Right lobe of liver (tissue), 6 donors: ENCODE measurements at places on chromosomes 4 and X. TPM values are rescaled to one million over a fixed set of nuclear protein-coding genes. Genes with fewer than 3 reads are reported as not detected.

The ATOH1 gene
- not detected for total RNA-seq

The BEX1 gene
- total RNA-seq, result not detected

The PAGE5 gene
- not detected for total RNA-seq

The IBSP gene
- not detected for total RNA-seq

The PRPS2 gene
- total RNA-seq, result 17.9 TPM

The RIBC1 gene
- total RNA-seq, result 0.88 TPM

The CNGA2 gene
- not detected for total RNA-seq

The GPR143 gene
- total RNA-seq, result 1.1 TPM

The CENPVL1 gene
- total RNA-seq, result not detected

DNA sequence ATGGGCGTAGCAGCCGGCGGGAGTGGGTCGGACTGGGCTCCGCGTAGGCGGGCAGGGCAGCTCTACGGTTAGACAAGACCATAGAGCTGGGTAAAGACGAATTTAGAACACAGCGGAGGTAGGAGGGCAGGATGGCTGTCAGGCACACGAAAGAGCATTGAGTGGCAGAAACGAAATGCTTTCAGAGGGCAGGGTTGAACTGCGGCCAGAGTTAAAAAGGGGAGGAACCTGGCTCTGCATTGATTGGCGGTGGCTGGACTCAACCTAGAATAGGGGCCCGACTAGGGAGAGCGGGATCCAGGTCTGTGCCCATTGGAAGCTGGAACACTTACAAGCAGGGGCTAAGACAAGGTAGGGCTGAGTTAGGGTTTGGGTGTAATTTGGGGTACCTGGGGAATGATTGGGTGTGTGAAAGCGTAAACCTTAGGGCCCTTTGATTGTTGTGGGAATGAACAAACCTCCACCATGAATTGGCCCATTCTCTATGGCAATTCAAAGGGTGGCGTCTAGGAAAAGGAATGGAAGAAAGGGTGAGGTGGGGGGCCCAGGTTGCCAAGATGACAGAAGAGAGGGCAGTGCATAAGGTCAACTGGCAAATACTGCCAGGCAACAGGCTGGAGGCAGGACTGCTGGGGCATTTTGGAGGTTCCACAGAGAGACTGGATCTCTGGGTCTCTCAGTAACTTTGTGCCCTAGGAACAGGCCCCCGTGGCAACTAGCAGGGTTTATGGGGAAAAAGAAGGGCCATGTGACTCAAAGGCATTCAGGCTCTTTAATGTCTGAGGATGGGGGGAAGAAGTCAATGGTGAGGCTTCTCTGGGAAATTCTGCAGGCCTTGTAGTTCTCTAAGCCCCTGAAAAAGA, 911 bp upstream of the ELK1 start:
- DNase-seq, result no peak

GRCh38 chrX:133935076-133935475, 50.3 kb downstream of the GPC3 start:
- no peak for DNase-seq

DNA sequence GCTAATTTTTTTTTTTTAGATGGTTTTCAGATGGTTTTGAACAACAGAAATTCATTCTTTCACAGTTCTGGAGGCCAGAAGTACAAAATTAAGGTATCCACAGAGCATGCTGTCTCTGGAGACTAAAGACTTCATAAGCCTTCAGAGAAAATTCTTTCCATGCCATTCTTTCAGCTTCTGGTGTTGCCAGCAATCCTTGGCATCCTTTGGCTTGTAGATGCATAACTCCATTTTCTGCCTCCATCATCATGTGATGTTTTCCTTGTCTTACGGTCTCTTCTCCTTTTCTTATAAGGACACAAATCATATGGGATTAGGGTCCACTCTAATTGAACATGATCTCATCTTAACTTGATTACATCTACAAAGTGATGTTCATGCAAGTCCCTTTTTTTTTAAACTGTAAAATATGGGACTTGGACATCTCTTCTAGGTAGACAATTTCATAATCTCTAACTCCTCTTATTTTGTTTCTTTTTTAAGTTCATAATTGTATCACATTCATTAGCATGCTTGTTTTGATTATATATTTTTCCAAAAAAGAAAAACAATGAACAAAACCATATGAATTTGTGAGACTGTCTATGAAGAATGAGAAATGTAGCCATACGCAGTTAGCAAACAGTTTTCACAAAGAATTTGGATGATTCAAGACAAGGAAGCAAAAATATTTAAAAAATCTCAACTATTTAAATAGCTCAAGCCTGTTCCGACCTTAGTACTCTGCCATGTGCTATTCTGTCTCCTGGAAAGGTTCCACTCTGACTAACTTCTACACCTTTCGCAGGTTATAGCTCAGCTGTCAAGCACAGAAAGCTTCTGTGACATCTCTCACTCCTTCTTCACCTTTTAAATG, 53.1 kb upstream of the GIMD1 start:
- DNase-seq, result no peak

DNA sequence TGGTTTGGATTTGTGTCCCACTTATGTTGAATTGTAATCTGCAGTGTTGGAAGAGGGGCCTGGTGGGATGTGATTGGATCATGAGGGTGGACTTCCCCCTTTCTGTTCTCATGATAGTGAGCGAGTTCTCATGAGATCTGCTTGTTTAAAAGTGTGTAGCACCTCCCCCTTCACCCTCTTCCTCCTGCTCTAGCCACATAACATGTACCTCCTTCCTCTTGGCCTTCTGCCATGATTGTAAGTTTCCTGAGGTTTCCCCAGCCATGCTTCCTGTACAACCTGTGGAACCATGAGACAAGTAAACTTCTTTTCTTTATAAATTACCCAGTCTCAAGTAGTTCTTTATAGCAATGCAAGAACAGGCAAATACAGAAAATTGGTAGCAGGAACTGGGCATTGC, 138.7 kb downstream of the INPP4B start:
- no peak for DNase-seq

GRCh38 chr4:70062000-70062399, 11.8 kb downstream of the HTN1 start:
- no peak for DNase-seq

- DNase-seq, result no peak
Measured at GRCh38 chrX:53291596-53291995, 10.2 kb upstream of the IQSEC2 start.

GRCh38 chr4:118823471-118823870, 12.5 kb downstream of the SEC24D start:
- DNase-seq, result peak; percentile 81

DNA sequence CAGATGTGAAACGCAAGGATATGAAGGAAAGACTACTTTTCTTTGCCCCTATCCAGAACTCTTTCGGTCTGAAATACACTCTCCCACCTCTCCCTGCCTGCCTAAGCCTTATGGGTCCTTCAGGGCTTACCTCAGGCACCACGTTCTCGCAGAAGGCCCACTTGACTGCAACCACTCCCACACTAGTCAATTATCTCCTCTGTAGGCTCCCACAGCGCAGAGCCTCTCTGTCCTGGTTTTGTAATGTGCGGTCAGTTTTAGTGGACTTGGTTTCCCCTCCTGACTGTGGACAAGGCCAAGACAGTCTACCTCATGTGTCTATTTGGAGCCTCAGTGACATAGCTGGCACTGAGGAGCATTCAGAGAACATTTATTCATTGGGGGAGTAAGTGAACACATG, 11.1 kb downstream of the CNGA2 start:
- peak; percentile 8 for DNase-seq

GRCh38 chr4:145097821-145098674, at the start of the genes ABCE1 and ANAPC10:
ABCE1 (plus strand) TSS chr4:145098311; CDS start chr4:145104413, 6,102 bp downstream.
ANAPC10 (minus strand) TSS chr4:145098196; CDS start chr4:145096099, 2,097 bp downstream.
- peak; percentile 95 for DNase-seq

- no peak for DNase-seq
Measured at GRCh38 chrX:9362363-9362928, 102.4 kb upstream of the TBL1X start.

DNA sequence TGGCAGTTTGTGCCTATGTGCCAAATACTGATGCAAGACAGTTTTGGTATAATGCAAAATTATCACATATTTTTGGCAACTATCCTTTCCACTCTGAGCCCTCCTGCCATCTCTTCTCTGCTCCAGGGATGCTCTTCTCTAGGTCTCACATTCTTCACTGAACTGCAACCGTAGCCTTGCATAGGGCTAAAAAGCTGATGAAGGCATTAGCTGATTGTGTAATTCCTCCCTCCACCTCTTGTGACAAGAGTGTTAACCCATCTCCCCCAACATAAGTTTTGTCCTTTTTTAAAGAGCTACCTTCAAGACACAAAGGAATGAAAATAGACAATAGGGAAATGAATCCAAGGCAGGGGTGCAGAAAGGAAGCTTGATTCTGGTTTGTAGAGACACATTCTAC, 33.1 kb upstream of the ANK2 start:
- no peak for DNase-seq

DNA sequence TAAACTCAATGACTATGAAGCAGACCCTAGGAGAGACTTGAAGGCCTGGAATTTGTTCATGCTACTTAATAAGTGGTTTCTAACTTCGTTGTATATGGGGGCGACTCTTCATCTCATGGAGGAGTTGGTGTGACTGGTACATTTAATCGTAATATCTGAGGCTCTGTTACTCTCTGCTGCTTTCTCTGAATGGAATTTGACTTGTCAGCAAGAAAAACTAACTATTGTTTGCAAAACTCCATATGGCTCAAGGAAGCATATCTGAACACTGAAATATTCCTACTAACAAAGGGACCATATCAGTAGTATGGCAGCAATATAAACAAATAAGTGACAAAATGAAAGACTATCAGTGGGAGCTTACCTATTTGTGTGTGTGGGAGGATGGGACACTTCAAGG, 132.0 kb upstream of the RPS6KA6 start:
- DNase-seq, result no peak

- DNase-seq, result no peak
Measured at GRCh38 chrX:18368402-18368801, 13.9 kb upstream of the SCML2 start.

GRCh38 chr4:176540814-176541213, 221.0 kb downstream of the SPCS3 start:
- DNase-seq, result no peak

DNA sequence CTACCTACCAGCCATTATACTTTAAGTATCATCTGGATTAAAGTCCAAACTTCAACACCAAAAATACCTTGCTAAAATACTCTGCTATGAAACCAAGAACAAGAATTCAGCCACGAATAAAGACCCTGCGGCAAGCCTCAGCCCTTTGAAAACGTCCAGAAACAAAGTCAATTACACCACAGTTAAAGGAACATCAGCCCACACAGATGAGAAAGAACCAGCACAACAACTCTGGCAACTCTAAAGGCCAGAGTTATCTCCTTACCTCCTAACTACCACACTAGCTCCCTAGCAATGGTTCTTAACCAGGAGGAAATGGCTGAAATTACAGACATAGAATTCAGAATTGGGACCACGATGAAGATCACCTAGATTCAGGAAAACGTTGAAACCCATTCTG, 23.4 kb downstream of the ABCB7 start:
- no peak for DNase-seq

DNA sequence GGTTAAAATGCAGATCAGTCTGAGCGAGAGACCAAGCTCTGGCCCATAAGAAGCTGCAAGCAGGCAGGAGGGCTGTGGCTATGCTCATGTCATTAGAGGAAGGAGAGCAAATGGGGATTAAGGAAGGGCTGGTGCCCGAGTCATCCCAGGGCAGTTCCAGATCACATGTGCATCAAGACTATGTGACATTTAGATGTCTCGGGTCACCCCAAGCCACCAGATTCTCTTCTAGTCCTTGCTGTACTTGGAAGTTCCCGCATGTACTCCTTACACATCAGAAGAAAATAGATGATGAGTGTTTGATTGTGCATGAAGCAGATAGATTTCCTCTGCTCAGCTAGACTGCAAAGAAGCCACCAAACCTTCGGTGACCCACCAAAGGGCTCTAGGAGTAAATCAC, 42.1 kb upstream of the KLHL34 start:
- no peak for DNase-seq

DNA sequence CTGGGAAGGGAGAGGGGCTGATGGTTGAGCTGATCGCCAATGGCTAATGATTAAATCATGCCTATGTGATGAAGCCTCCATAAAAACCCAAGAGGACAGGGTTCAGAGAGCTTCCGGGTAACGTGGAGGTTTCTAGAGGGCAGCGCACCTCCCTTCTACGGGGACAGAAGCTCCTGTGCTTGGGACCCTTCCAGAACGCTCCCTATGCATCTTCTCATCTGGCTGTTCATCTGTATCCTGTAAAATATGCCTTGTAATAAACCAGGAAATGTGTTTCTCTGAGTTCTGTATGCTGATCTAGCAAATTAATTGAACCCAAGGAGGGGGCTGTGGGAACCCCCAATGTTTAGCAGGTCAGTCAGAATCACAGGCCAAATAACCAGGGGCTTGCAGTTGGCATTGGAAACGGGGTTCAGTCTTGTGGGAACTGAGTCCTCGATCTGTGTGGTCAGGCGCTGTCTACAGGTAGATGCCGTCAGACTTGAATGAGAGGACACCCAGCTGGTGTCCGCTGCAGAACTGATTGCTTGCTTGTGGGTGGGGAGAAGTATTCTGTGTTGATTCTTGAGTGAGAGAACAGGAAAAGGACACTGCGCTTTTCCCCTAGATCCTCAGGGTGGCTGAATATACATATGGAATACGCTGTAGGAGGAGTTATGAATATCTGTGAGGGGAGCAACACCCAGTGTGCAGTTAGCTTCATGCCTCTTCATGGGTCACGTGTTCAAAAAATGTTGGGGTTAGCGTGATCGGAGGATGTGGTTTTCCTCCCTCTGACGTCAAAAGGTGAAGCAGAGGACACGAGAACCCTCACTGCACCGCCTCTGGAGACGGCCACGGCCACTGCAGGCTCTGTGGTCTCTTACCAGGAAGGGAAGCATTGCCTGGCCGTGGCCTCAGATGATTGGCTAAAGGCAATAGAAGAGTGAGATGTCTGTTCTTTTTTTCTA, 29.2 kb downstream of the HTT-AS start:
- DNase-seq, result peak; percentile 76

DNA sequence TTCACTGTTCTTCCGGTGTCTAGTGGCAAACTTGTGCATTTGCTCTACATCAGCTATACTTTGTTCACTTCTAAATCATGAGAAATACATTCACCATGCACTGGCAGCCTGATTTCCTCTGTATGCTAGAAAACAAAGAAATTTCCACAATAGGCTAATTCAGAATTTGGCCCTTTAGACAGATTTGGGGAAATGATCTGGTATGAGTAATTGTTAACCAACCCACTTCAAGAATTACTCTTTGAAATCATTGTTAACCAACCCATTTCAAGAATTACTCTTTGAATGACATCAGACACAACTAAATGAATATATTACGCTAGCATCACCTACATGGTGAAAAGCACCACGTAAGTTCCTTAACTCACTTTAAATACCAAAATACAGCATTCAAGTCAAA, 14.6 kb downstream of the APBB2 start:
- no peak for DNase-seq

DNA sequence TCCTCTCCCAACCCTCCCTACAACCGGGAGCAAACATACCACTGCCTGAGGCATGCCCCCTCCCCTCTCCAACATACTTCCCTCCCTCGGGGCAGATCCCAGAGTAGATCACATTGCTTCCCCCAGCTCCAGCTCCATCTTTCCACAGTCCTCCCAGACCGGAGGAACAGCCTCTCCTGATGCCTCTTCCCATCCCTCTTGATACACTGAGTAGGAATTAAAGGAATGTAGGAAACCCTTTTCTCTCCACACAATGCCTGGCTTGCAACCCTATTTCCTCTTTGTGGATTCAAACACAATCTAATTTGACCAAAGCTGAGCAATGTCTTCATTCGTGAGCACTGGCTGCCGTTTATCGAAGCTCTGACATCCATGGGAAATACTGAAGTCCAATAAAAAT, 339.8 kb downstream of the BCOR start:
- DNase-seq, result no peak

- no peak for DNase-seq
Measured at GRCh38 chr4:103074744-103075434, 1.7 kb downstream of the SLC9B2 start.
